ENCODE measurements at places on chromosomes 5 and 9.

DNA sequence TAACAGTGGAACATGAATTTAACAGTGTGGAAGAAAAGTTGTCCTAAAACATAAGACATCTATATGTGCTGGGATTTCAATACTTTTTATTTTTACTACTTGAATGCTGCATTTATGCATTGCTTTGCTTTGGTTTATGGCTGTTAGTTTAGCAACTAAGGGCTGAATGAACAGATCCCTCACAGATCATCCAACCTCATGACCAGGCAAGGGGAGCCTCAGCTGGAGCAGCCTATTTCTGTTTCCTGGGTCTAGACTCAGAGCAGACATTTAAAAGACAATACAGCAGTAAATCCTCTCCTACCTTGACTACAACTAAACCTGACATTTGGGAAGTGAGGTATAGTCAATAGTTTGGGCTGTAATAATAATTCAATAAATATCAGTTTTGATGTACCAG lies 163.3 kb downstream of the AUH start:
- no peak for DNase-seq

DNA sequence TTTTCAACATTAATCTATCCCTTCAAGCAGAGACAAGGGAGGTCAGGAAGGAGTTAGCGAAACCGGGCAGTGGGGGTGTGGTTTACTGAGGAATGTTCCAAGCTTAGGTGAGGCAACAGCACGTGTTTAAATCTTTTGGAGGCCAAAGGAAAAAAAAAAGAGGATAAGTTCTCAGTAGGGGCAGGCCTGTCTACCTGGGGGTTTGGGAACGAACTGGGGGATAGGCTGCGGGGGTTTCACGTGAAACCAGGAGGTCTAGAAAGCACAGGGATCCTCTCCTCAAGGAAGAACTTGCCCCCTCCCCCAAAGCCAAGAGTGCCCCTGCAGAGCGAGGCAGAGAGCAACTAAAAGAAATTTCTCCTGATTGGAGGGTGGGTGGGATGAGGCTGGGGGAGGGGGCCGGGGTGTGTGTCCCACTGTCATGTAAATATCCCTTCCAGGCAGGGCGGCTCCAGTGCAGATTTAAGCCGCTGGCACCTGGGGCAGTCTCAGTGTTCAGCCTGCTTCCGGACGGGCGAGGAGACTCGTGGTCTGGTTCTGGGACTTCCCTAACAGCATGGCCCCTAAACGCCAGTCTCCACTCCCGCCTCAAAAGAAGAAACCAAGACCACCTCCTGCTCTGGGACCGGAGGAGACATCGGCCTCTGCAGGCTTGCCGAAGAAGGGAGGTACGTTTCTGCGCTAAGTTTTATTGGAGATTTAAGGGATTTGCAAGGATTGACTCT lies 5.5 kb upstream of the SET start:
- DNase-seq, result no peak

DNA sequence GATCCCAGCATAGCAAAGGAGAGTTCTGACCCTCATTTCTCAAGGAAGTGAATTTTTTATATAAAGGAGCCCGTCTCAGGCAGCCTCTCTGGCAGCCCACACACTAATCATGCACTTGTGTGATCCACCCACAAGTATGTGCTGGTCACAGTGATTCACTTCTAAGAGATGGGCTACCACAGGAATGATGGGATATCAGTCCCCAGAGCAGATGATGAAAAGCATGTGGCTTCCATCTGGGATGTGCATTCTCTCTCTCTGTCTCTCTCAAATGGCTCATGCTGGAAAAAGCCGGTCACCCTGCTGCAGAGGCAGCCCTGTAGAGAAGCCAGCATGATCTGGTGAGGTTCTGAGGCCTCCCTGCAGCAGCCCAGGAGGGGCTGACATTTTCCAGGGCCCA lies 74.2 kb upstream of the ADCY2 start:
- DNase-seq, result no peak

DNA sequence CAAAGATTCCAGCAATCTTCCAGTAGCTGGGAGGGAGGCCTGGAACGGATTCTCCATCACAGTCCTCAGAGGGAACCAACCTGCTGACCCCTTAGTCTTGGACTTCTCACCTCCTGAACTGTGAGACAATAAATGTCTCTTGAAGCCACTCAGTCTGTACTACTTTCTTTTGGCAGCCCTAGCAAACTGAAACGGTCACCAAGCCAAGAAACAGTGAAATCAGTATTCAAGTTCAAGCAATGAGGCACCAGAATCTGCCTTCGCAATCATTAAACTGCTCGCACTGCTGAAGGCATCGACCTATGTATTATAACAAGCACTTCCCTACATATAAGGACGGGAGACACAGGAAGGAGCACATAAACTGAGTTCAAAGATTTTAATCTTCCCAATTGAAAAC lies 120.6 kb upstream of the PUM3 start:
- DNase-seq, result no peak

GRCh38 chr9:101601904-101602765 lies 7.4 kb upstream of the PPP3R2 start:
- DNase-seq, result no peak

DNA sequence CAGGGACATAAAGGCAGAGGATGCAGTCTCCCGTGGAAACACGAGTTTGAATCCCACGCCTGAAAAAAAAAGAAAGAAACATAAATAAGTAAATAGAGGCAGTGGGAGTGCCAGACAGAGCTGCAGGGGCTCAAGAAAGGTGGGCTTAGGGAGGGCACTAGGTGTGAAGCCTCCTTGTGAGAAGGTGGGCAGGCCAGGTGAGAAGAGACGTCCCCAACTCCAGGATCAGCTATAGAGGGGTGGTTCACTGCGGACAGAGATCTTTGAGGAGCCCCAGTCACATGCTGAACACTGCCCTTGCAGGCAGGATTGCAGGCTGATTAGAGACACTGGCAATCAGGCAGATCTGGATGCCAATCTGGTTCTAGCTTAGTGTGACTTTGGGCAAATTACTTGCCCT lies 172.1 kb downstream of the RGS3 start:
- DNase-seq, result no peak

GRCh38 chr9:6549106-6549800 lies 96.3 kb downstream of the GLDC start:
- no peak for DNase-seq

DNA sequence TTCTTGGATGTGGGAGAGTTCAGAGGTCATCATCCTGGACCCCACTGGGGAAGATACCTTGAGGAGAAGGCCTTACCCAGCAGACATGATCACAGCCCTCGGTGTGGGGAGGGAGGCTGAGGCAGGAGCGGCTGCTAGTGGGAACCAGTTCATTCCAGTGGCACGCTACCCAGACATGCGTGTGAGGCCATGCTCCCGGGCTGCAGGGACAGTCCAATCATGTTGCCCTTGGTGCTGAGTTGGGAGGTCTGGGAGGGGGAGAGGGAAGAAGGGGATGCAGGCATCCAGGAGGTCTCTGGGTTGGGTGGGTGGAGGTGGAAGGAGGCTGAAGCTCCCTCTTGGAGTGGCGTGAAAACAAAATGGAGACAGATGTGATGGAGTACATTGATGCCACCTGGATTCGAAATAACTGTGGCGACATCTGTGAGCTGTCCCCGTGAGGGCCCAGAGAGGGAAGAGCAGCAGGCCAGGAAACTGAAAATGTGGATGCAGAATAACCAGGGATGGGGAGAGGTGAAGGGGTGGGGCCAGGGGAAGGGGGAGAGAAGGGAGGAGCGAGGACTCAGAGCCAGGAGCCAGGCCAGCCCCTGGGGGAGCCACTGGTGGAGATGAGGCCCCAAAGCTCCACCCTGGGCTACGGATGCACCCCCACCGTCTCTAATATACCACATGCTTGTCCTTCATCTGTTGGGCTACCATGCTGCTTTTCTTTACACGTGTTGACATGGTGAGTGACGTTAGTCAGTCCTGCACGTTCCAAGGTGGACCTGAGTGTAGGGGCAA lies 16.2 kb downstream of the NDUFS6 start:
- DNase-seq, result no peak

DNA sequence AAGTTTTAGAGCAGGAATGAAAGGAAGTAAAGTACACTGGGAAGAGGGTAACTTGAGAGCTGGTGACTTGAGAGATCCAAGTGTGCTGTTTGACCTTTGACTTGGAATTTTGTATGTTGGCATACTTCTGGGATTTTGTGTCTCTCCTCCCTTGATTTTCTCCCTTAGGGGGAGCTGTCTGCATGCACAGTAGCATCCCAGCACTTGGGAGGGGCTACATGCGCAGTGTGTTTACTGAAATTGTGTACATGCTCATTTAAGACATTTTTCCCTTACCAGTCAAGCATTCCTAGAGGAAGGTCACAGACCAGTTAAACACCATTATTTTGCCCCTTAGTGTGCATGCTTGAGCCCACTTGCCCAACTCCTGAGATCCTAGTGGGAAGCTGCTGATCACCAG lies 120.1 kb downstream of the ZNF622 start:
- no peak for DNase-seq

GRCh38 chr5:82816926-82817325 lies 260.3 kb downstream of the TMEM167A start:
- DNase-seq, result no peak

DNA sequence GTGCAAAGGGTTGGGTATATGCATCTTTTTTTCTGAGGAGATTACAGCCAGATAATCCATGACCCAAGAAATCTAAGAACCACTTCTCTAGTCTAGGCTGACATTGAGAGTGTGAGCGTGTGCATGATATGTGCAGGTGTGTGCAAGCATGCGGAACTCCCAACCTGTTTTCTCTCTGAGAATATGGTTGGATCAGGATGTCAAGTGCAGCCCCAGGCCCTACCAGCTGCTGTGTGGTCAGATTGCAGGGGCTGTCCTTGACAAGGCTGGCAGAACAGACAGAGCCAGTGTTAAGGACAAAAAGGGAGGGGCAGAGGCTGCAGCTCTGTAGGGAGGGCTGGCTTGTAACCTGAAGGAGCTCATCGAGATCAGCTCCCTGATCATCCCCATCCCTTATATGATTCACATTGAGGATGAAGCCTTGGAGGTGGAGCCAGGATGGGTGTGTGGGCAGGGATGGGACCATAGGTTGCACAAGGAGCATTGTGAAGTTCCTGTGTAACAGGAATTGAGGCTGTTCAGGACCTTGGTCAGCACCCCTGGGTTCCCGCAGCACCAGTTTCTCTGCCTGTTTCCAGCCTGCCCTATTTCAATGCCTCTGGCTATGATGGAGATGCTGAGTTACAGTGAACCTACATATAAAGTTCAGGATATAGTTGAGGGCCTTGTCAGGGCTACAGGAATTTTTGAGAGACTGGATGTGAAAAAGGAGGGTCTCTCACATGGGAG lies 52.6 kb upstream of the ARAP3 start:
- no peak for DNase-seq

GRCh38 chr5:3715062-3715461 lies 119.4 kb downstream of the IRX1 start:
- no peak for DNase-seq

DNA sequence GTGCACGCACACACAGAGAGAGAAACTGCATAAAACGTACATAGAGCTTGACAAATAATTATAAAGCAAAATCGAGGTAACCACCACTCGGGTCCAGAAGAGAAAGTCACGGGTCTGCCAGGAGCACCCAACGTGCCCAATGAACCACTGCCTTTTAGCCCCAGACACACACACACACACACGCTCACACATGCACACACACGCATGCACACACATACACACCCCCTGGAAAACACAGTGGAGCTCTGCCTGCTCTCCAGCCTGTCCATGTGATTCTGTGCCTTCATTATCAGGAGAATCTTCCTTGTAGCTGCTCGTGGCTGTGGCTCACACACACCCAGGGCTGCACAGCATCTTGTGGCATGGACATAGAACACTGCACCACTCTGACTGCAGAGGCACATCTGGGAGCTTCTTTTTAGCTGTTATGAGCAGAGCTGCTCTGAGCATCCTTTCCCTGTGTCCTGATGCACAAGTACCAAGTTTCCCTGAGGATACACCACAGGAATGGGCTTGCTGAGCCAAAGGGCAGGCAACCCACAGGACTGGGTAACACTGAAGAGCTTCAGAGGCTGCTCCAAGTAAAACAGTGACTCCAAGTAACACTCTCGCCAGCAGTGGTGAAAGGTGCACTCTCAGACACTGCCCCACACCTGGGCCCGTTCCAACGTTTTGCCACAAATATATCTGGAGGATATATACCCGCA lies 58.9 kb downstream of the CAMSAP1 start:
- DNase-seq, result no peak

DNA sequence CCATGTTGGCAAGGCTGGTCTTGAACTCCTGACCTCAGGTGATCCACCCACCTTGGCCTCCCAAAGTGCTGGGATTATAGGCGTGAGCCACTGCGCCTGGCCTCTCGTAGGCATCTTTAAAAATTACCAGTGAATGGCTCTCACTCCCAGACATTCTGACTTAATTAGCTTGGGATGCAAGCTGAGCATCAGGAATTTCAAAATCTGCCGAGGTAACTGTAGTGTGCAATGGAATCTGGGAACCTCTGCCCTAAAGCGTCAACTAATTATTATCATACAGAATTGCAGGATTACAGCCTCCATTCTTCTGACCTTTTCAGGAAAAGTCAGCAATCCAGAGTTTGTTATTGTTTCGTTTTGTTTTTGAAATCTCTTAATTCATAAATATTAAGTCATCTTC lies 213.4 kb upstream of the DMAC1 start:
- no peak for DNase-seq

GRCh38 chr9:84024041-84024575 lies 43.5 kb downstream of the RMI1 start:
- no peak for DNase-seq

DNA sequence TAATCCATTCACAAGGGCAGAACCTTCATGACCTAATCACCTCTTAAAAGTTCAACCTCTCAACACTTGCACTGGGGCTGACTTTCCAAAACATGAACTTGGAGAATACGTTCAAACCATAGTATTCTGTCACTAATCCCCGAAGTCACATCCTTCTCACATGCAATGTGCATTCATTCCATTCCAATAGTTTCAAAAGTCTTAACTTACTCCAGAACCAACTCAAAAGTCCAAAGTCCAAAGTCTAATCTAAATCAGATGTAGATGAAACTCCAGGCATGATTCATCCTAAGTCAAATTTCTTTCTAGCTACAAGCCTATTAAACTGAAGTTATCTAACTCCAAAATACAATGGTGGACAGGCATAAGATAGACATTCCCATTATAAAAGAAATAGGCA lies 21.7 kb upstream of the ADAMTSL1 start:
- DNase-seq, result no peak
